NCI-H774 (cell line): ENCODE measurements at places on chromosomes 12 and 14.

DNA sequence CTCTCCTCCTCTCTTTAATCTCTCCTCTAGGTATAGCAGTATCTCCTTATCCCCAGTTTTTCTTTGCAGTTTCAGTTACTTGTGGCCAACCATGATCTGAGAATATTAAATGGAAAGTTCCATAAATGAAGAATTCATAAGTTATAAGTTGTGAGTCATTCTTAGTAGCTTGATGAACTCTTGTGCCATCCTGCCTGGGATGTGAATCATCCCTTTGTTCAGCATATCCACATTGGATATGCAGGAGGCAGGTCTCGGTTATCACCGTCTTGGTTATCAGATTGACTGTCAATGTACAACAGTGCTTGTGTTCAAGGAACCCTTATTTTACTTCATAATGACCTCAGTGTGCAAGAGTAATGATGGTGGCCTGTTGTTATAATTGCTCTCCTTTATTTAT, 134.0 kb downstream of the TMEM117 start:
- DNase-seq, result no peak

DNA sequence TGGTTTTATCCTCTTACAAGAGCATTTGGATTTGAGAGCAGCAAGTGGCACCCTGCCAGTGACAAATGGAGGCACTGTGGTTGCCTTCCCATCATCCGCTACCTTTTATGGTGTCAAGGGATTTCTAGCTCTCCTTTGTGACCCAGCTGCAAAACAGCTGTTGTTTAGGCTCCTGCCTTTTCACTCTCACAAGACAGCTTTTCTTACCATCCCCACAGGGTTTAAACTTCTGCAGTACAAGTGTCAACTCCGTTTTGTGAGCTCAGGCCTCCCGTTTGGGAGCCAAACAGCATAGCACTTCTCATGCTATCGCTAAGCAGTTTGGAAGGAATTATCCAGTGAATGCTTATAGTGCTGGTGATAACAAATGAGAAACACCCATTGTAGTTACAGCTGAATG, 331.4 kb downstream of the TMTC2 start:
- no peak for DNase-seq

GRCh38 chr12:108881953-108882352, 2.1 kb downstream of the DAO start:
- no peak for DNase-seq

- DNase-seq, result no peak
Measured at GRCh38 chr14:92341791-92342190, 18.8 kb downstream of the SLC24A4 start.

DNA sequence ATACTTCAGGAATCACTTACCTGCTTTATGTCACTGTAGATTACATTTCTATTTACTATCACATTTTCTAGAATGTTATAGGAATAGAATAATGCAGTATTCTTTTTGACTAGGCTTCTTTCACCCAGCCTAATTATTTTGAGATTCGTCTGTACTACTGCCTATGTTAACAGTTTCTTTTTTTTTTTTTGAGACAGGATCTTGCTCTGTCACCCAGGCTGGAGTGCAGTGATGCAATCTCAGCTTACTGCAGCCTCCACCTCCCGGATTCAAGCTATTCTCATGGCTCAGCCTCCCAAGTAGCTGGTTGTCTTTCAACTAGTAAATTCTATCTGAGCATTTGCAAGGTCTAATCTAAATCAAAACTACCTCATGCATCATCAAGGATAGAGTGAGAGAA, 6.4 kb downstream of the OR6C6 start:
- no peak for DNase-seq

GRCh38 chr12:130706885-130707570, 9.1 kb downstream of the RIMBP2 start:
- DNase-seq, result no peak

DNA sequence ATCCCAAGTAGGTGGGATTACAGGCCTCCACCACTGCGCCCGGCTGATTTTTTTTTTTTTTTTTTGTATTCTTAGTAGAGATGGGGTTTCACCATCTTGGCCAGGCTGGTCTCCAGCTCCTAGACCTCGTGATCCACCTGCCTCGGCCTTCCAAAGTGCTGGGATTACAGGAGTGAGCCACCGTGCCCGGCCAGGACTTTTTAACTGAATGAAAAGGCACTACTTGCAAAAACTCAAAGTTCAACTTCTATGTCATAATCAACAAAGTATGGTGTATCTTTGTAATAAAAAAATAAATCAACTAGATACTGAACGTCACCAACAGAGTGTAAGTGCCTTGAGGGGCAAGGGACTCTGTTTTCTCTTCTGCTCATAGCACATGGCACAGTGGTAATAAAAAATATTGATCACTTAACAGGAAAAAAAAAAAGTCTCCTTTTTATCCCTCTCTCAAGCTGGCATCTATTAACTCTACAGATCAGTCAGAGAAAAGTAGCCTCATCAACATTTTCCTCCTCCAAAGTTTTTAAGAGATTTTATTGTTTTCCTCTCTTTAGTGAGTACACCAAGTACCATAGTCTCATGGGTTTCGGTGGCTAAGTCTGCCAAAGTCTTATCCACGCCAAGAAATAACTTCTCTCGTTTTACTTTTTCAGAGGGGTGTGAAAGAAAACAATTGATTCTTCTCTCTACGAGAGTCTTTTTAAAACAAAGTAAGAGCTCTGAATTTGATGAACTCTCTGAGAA, 10.6 kb upstream of the FOXN3 start:
- DNase-seq, result no peak

DNA sequence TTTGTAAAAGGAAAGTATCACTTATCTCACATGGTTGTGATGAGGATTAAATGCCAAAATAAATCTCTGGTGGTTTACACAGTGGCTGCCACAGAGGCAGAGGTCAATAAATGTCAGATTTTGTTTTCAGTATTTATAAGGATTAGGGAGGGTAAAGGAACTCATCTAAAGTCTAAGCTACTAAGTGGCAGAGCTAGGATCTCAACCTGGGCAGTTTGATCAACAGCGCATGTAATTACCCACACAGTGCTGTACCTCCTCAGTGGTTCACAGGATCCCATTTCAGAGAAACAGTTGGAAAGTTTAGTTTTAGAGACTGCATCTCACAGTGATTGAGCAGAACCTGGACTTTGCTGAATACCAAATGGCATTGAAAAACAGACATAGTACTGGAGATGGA, 44.9 kb upstream of the RIC8B start:
- no peak for DNase-seq

DNA sequence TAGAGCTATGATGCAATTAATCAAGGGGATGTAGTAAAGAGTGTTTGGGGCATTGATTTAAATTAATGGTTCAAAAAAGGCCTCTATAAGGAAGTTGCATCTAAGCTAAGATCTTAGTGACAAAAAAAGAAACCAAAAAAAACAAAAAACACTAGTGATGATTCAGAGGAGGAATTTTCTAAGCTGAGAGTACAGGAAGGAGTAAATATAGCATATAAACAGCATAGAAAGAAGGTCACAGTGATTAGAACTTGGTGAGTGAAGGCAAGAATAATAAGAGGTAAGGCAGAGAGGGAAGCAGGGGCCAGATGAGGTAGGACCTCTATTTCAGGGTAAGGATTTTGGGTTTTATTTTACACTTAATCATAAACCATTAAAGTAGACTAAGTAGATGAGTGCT, 48.0 kb upstream of the PDZRN4 start:
- no peak for DNase-seq

DNA sequence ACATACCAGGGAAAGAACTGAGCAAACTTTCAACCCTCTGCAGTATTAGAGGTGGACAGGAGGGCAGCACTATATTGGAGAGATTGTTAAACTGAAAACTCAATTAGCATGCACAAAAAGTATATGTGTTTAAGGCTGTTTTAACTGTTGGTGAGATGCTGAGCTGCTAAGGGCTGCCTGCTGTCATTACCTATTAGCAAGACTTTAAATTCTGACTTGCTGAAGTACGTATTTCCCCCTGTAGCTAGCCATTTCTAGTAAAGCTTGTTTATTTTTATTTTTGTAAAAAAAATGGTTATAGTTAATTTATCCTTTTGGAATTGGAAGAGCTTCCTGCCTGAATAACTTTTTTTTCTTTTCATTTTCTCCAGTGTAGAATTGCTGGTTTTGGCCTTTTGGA, 92.2 kb downstream of the CACNA1C start:
- DNase-seq, result no peak

- DNase-seq, result no peak
Measured at GRCh38 chr12:27969624-27970400, 2.7 kb downstream of the PTHLH start.

DNA sequence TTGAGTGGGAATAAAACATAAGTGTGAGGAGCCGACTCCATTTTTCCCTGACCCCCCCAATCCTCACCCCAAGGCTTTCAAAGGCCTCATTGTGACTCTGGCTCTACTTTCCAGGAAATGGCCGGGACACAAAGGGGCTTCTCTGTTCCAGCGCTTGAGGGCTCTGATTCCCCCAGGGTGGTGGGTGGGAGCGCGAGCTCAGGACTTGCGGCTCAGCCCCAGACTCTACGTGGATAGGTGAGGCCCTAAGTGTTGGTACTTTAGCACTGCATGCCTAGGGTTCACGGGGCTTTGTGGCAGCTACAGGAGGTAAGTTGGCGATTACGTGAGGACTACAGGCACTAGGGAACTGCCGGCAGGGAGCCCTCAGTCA, 553 bp downstream of the CNPY2 start:
- no peak for DNase-seq

- no peak for DNase-seq
Measured at GRCh38 chr12:117352883-117353282, 8.5 kb downstream of the NOS1 start.

GRCh38 chr14:68665131-68665530, 127.7 kb downstream of the ZFP36L1 start:
- no peak for DNase-seq

- DNase-seq, result peak; percentile 61
Measured at GRCh38 chr12:122471324-122472226, 29.2 kb downstream of the ZCCHC8 start.

GRCh38 chr12:3308609-3309008, 182.4 kb upstream of the PRMT8 start:
- no peak for DNase-seq

- no peak for DNase-seq
Measured at GRCh38 chr12:4441355-4442335, 4.0 kb downstream of the FGF6 start.

GRCh38 chr12:76860256-76860655, 18.6 kb downstream of the CSRP2 start:
- no peak for DNase-seq

GRCh38 chr12:66297080-66297479, 5.2 kb upstream of the HELB start:
- DNase-seq, result no peak

- DNase-seq, result no peak
Measured at GRCh38 chr12:16282978-16283377, 5.5 kb upstream of the SLC15A5 start.
